HFFc6 (cell line): ENCODE measurements at places on chromosomes 2 and 18. TPM values are rescaled to one million over a fixed set of nuclear protein-coding genes. Genes with fewer than 3 reads are reported as not detected.
A peak's percentile ranks its signal among the peaks of the same experiment; 100 is the strongest.

Gene DNER
- total RNA-seq = 0.12 to 3.0 TPM in 2 of 3 replicates, not detected in the other

Gene DNPEP
- total RNA-seq = 42.5 to 59.4 TPM (median 46.2 TPM) in 3 replicates

Gene PTPRM
- total RNA-seq = 41.6 to 49.4 TPM (median 46.6 TPM) in 3 replicates

Gene CCDC178
- not detected in 2 replicates for total RNA-seq

Gene GREB1
- total RNA-seq = 0.16 TPM in 1 of 3 replicates, not detected in the others

Gene RAMP1
- 0.38 to 1.5 TPM (median 1.5 TPM) in 3 replicates for total RNA-seq

DNA sequence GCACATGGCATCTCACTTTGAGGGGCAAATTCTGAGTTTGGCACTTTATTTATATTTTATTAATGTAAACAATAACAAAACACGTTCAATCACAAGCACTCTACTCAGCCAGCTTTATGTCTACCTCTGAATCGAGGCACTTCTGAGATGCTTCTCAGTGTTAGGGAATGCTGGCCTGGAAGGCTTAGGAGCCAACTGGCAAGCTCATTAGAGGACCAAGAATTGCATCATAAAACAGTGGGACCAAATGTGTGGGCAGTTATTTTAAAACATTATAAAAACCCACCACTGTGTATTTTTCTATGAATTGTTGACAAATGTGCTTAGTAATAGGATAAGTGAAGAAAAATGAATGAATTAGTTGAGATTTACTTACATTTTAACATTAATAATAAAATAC, 46.8 kb upstream of the SMIM21 start:
- no peak for DNase-seq

GRCh38 chr2:133080822-133081221, 410.8 kb upstream of the LYPD1 start:
- no peak for DNase-seq

DNA sequence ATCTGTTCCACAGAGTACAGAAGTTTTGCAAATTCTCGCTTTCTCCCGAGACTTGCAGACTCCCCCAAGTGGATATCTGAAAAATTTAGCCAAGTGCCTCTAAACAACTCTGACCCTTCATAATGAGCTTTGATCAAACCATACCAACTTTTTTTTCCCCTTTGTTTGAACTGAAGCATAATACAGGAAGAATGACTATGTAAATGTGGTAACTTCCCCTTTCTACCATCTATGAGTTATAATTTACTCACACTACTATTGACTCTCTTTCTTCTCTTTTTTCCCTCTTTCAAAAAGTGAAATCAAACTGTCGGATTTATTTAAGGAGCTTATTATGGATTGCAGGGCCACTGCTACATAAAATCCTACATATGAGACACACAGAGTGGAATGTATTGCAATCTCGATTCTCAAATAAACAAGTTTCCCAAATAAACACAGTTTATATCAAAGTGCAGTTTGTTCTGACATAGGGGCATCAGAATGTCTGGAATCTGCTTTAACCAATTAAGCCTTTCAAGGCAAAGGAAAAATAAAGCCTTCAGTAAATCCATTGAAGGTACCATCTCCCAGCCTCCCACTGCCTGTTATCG, 1.4 kb upstream of the ZNF804A start:
- DNase-seq = peak; percentile 57

DNA sequence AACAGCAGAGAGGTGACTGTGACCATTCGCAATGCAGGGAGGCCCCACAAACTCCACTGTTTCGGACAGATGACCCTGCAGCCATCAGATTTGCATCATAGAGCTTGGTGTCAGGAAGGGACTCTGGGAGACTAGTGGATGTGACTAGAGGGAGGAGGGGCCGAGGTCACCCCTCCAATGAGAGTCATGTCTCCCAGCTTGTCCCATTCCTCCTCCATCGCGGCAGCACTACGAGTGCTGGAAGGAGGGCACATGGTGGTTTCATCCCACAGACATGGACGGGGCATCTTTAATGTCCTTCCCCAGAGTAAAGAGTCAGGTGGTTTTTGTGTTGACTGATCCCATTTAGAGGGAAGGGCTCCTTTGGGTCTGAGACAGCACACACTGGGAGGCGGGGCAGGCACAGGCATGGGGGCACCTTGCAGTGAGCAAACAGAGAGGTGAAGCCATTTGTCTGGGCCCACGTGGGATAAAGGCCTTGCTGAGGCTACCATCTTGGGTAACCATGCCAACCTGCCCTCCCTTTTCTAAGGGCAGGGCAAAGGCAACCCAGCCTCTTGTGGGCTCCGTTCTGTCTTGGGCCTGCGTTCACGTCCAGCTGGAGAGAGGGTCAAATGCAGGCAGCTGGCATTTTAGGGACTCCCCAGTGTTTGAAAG, 208.1 kb downstream of the ASB1 start:
- no peak for DNase-seq

DNA sequence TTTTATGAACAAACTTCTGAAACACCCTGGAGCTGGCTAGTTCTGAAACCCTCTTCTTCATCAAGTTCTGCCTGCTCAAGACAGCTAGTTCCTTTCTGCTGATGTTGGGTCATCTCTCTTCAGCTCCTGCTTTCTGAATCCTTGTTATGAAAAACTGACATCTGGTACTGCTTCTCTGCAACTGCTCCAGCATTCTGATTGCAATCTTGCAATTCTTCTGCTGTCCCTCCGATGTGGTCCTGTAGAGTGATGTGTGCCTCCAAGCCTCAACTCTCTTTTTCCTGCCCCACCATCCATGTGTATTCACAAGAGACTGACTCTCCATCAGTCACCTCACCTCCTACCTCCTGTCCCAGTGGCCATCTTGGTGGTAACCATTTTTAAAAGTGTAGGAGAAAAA, 21.8 kb downstream of the COL6A3 start:
- DNase-seq = no peak

DNA sequence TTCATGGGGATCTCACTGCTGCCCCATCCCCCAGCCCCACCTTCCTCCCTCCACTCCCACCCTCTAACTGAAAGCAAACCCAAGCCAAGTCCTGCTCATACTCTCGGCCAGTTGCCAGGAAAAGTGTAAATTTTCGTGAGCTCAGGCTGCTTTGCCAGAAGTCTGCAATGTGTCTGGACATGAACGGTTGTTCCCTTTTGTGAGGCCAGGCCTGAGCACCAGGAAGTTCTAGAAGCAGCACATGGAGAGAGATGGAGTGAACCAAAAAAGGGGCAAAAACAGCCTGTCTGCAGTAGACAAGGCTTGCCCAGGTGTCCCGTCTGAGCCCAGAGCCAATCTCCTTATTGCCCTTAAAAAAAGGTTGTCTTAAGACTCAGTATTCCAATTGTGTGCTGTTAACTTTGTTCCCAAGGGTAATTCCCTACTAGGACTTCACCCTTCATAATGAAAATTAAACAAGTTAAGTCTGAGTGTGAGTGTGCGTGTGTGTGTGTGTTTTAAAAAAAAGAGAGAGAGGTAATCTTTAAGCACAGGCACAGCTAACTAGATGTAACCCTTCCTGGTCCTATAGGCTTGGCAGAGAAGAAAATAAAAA, 247.1 kb downstream of the BCL11A start:
- no peak for DNase-seq

DNA sequence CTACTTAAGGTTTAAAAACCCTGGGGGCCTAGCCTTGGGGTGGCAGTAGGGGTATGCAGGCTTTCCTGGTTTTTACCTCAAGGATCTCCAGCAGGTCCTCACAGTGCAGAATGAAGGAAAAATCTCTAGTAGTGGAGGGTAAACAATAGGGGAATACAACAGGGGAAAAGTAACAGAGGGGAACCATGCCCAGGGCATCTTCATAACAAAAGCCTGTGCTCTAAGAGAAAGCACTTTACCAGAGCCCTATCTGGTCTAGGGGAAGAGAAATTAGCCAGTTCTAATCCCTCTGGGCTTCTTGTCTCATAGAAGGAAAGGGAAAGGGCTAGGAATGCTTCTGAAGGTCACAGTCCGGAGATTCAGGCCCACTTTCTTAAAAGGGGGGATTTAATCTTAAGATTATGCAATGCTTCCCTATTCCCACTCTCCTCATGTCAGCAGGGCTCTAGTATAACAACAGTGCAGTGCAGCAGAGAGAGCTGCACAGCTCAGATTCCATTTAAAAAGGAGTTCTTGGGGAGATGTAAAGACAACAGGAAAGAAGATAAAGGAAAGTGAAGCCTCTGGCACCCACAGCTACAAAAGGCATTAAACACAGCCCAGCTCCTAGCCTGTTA, 149.0 kb upstream of the CYP1B1 start:
- DNase-seq = no peak

GRCh38 chr2:60629305-60629662, 75.8 kb upstream of the BCL11A start:
- no peak for DNase-seq

DNA sequence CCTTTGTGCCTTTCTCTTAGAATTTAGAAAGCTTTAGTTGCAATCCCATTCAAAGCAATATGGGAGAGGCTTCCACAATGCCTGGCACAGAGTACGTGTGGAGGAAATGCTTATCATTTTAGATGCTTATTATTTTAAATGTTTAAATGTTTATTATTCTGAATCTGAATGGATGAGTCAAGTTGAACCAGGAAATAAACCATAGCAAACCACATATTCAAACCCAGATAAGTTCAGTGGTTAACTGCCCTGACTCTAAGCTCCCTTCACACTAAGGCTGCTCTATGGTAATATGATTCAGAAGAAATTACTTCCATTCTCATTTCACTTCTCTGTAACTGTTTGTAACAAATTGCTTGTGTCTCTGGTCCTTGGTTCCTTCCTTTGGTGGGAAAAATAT, 5.2 kb upstream of the PPP4R1 start:
- DNase-seq = peak; percentile 73

DNA sequence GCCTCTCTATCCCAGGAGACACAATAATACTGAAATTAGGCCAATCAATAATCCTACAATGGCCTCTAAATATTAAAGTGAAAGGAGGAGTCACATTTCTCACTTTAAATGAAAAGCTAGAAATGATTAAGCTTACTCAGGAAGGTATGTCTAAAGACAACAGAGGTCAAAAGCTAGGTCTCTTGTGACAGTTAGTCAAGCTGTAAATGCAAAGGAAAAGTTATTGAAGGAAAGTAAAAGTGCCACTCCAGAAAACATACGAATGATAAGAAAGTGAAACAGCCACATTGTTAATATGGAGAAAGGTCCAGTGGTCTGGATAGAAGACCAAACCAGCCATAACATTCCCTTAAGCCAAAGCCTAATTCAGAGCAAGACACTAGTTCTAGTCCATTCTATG, 9.5 kb downstream of the SESTD1 start:
- no peak for DNase-seq
